ENCODE measurements at places on chromosomes 2 and 18.

GRCh38 chr2:109259671-109260070 lies 130.7 kb downstream of the SH3RF3 start:
- no peak for DNase-seq

DNA sequence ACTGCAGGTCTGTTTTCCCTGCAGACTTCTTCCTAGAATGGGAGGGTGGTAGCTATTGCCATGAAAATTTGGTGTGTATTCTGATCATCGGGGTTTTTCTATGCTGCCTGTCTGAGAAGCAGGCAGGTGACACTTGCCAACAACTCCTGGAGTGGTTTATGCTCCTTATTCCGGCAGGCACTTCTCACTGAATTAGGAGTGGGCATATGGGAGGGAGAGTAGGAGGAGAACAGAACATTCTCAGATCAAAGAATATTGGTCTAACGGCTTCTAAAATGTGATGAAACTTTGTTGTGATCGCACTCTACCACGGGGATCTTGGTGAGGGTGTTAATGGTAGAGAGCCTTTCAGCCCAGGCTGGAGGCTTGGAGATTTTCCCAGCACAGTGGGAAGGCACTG lies 480.8 kb downstream of the PLCL1 start:
- no peak for DNase-seq

DNA sequence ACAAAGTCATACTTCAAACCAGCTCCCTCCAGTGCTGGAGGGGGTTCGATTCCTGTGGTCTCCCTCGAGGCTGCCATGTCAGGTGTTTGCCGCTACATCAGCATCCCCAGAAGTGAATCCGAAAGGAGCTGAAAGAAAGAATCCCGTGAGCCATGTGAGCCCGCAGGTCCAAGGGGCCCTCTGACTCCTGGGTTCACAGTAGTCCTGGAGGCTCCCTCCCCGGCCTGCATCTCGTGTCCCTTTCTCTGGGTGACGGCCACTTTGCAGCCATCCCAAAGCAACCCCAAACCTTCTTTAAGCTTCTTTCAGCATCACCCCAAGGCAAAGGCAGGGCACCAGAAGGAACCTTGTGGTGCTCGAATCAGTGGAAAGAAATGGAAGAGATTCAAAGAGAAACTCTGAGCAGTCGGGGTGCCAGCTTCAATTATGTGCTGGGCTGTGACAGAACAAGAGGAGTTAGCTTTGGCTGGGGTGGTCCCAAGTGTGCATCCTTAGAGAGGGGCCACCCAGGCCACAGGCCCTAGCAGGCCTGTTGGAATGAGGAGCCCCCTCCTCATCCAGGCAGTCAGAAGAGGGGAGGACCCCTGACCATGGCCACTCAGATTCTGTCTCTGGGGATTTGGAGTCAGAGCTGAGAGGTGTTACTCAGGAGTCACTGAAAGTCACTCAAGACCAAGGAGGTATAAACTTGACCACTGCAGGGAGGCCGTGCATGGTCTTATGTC lies 59.7 kb downstream of the CIB4 start:
- DNase-seq: no peak

GRCh38 chr18:23673725-23674124 lies 11.0 kb upstream of the ANKRD29 start:
- no peak for DNase-seq

- DNase-seq: no peak
Measured at GRCh38 chr2:195836002-195836401, 179.0 kb downstream of the SLC39A10 start.

DNA sequence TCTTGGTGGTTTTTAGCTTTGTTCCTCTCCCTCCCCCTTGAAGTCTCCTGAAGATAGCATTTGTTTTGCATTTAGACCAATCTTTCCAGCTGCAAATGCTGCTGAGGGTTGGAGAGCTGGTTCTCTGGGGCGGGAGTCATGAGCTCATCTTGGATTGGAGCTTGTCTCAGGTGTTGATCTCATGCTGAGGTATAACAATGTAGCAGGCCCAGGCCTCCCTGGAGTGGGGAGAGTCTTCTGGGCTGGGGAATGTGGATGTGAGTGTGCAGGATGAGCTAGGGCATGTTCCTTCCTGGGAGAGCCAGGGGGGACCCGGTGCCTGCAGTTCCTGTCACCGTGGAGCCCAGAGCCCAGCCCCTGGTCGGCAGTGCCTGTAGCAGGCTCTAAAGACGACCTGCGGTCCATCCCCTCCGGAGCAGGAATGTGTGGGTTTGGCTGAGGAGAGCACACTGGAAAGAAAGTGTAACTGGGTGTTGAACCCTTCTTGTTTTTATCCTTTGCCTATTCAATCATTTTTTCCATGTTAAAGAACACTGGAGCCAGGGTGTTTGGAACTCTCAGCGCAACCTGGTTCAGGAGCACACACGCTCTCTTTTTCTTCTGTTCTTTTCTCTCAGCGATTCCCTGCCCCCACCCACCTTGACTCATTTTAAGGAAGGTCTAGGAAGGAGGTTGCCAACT lies 2.7 kb downstream of the ZNF532 start:
- DNase-seq: no peak

GRCh38 chr2:151978709-151979108 lies 120.1 kb downstream of the CACNB4 start:
- no peak for DNase-seq

DNA sequence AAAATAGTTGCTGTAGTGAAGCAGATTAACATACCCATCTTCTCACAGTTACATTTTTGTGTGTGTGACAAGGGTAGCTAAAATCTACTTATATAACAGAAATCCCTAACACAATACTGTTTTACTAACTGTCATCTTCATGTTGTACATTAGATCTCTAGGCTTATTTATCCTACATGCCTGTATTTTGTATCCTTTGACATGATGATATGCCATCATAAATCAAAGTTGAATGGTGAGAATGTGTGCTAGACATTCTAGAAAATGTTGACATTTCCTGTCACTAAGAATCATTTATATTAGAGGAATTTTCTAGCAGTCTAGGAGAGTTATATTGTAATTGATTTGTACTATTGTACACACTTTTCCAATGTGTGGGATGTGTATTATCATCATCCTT lies 21.5 kb upstream of the CALCRL start:
- DNase-seq: no peak

DNA sequence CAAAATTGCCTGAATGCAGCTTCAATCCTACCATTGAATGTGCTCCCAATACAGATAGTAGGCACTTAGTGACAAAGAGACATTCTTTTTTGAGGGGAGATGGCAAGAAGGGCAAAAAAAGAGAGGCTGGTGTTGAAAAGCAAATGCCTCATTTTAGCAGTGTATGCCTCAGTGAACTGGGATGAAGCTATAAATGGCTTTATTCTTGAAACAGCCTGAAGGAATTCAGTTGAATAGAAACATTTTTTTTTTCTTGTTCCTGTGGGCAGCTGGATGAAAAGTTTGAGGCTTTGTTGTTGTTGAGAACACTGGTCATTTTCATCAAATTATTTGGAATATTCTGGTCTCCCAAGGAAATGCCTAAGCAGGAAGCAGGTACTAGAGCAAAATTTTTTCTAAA lies 228.9 kb downstream of the RNF144A start:
- no peak for DNase-seq

DNA sequence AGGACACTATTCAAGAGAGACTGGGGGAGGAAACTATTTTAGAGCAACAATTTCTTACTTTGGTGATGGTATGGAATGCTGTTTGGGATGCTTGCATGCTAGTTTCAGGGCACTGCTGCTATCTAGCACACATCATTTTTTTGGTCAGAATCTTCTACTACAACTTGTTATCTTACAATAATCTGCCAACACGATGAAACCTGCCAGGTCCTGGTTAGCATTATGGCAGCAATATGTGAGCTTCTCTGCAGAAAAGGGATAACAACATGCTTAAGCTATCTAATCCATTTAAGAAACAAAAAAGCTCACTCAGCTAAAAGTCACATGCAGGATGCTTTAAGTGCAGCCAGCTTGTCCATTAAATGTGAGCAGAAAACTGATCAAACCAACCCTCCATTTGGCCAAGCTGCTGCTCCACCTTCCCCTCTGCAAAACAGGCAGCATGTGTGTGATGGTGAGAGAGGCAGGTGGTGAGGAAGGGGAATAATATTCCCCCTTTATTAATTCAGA lies 30.1 kb downstream of the GAREM2 start:
- no peak for DNase-seq

GRCh38 chr2:161135951-161136593 lies 24.2 kb upstream of the TANK start:
- DNase-seq: no peak

DNA sequence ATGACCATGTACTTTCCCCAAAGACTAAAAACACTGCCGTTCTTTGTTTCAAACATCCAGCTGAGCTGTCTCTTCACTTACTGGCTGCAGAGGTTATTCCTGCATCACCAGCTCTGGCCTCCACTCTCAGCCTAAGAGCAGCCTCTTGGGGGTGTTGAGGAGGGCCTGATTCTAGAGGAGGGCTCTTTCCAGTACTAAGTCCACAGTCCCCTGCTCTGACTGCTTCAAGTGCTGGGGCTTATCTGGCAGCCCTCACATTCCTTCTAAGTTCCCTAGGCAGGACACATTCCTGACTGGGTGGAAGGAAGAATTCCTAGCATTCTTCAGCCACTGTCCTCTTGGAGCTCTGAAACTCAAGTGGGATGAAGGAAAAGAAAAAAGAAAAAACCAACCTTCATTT lies 32.9 kb upstream of the EHBP1 start:
- no peak for DNase-seq

DNA sequence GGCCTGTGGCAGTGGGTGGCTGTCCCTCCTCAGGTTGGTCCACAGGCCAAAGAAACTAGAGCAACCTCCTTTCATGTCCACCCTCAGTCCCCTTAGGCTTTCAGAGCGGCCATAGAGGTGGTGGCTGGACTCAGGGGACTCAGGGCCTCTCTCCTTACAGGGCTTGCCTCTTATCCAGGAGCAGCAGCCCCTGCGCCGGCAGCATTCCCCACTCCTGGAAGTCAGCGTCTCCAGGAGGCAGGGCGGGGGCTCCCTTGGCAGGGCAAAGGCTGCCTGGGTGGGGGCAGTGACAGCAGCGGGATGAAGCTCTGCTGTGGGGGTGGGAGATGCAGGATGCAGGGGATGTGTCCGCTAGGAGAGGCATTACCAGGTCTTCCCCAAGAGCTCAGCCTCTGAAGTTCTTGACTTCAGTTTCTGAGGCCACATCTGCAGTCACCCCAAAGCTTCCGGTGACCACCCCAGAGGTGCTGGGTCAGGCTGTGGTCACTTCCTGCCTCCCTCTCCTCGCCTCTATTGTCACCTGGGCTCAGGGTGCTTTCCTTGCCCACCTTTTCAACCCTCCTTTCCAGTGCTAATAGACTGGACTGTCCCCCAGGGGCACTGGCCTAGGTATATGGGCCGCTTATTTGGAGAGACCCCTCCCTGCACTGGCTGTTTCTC lies 8.6 kb upstream of the GPR55 start:
- DNase-seq: no peak

DNA sequence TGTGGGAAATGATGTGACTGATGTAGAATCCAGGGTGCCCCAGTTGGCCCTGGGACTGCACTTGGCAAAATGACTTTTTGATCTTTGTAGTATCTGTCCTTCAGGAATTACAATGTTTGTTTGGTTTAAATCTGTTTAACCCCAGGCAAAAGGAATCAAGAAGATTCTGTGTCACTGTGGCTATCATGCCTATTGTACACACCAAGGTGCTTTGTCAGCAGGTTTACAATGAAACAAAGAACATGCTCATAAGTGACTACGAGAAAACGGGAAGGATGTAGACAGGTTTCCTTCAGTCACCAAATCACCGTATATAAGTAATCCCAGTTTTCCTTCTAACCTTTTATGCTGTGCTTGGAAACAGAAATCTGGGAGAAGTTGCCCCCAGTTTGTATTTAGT lies 109.5 kb downstream of the RTN4 start:
- no peak for DNase-seq

DNA sequence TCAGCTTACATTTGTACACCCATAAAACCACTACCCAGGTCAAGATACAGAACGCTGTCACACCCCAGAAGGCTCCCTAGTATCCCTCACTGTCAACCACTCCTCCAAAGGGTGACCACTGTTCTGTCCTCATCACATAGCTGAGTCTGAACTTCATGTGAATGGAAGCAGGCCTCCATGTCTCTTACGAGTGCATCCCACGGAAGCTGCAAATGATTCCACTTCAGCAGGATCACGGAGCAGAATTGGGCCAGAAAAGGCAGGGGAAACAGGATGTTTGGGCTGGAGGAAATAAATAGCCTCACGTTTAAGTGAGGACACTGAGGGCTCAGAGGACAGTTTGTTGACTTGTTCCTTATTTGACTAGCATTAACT lies 38.4 kb downstream of the LBH start:
- no peak for DNase-seq

GRCh38 chr18:31511098-31511497 lies 13.1 kb downstream of the DSG2 start:
- DNase-seq: no peak

DNA sequence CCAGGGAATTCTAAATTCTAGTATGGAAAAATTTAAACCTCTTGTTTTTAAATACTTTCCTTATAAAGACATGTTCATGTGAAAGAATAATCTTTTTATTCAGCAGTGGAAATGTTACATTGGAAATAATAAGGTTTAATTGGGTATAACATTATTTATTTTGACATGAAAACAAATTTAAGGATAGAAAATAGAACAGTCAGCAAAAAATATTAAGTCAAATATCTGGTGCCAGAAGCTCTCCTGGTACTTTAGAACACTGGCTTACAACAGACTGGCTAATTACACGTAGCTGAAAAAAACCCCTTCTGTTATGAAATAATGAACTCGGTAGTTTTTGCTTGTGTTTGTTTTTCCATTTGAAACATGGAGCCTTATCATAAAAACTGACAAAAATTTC lies 447.9 kb downstream of the DSEL start:
- no peak for DNase-seq

GRCh38 chr2:143246815-143247744 lies 117.9 kb downstream of the ARHGAP15 start:
- peak; percentile 20 for DNase-seq

DNA sequence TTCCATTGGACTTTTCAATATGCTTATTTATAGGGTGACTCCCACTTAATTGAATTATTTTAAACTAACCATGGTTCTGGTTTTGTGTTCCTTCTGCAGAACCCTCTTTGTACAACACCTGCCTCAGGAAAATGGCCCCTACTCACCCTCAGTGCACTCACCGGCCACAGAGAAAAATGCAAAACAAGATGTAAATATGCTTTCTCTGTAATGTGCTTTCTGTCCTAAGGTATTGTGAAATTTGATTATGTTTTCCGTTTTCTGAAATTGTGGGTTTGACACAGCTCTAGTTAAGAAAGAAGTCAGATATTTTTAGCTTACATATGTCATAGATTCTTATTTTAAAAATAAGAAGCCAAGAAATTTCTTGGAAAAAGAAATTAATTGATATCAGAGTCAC lies 357.7 kb upstream of the SMIM21 start:
- DNase-seq: no peak

GRCh38 chr2:7774481-7774880 lies 857.3 kb downstream of the RNF144A start:
- no peak for DNase-seq

DNA sequence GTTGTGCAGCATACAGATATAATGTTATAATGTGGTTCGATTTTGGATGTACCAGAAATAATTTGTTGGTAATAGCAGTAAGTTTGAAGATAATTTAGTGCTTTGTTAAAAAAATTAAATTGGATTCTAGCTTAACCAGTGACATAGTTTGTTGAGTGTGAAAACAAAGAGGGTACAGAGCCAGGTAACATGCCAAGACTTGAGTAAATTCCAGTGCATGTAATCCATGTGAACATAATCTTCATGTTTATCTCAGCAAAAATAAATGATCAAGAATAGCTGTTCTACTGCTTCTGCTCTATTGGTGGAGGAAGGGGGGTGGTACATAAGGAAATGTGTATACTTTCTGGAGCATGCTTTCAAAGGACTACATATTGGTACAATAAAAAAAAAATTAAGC lies 165.8 kb downstream of the DNAH7 start:
- DNase-seq: no peak

GRCh38 chr2:96909611-96910021 lies 39.7 kb upstream of the SEMA4C start:
- no peak for DNase-seq

All from mucosa of descending colon (tissue), 3 donors.